AG04450 (cell line): ENCODE measurements at places on chromosomes 7 and 10. TPM values are rescaled to one million over a fixed set of nuclear protein-coding genes. Genes with fewer than 3 reads are reported as not detected.

- DNase-seq = no peak
These were observed 8.8 kb upstream of the GFRA1 start for GRCh38 chr10:116281775-116282174.

- DNase-seq = no peak
These were observed 14.3 kb downstream of the CPA1 start for GRCh38 chr7:130394421-130395195.

Gene TRIM74
- 0.09 TPM in 1 of 2 replicates, not detected in the other for polyA plus RNA-seq

DNA sequence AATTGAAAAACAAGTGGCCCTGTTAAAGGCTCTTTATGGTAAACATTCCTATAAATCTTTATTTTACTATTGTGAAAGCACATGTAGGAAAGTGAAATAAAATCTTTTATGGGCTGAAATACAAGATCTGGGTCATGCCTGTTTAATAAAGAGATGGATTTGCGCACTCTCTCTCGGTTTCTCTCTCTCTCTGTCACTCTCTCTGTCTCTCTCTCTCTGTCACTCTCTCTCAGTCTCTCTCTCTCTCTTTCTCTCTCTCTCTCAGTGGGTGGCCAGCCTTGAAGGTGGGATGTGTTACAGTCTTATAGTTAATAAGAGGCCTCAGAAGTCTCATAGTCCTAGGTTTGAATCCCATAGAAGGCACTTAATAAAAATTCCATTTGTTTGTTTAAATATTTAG lies 2.4 kb downstream of the TAC1 start:
- no peak for DNase-seq

DNA sequence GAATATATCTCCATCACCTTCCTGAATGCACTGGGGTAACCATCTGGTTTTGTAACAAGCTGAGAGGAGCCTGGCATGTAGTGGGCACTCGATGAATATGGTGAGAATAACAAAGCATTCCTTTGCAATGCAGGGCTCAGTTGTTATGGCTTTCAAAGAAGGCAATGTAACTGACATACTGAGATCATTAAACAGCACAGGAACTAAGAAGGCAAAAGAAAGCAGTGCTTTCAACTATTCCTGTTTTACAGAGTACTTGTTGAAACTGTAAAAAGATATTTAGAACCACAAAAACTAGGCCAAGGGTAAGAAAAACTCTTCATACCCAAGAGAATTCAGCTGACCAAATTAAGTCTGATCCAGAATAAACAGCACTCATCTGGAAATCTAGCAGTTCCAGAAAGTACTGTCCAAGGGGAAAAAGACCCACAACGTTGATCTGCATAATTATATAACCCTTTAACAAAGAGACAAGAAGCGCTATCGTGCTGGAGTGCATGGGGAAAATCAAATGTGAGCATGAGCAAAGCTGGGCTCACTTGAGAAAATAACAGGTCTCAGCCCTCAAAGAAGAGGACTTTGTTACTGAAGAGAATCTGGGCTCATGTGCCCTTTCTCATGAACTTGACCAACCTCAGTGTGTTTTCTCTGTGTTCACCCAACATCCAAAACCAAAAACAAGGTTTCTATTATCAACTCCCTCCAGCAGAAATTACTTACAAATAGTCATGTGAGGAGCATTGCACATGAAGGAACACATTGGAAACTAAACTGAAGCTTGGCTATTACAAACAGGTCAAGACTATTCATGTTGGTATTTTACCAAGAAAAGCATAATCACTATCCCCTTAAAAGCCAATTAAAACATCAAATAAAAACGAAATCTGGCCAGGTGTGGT lies 116.2 kb downstream of the AVL9 start:
- DNase-seq = no peak

Gene NODAL
- not detected in 2 replicates for polyA plus RNA-seq

Gene EPO
- not detected in 2 replicates for polyA plus RNA-seq

- DNase-seq = peak; percentile 77
These were observed 1.6 kb downstream of the ZNF746 start for GRCh38 chr7:149495785-149496641.

DNA sequence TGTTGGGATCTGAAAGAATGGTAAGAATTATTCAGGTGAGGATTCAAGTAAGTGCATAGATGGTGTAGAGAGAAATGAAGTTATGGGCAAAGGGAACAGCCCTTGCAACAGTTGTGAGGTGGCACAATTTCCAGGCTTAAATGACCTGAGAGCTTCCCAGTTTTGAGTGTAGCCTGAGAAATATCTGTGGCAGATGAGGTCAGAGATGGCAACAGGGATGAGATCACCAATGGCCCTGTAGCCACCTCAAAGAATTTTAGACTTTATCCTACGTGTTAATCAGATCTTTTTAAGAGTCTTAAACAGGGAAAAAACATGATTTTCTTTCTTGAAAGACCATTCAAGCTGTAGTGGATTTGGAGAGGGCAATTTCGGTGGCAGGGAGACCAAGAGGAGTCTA lies 1.9 kb upstream of the NRF1 start:
- DNase-seq = no peak

- DNase-seq = peak; percentile 13
These were observed 252.6 kb upstream of the SMIM30 start for GRCh38 chr7:113370910-113371309.
